ENCODE measurements at places on chromosomes 1 and 21.

DNA sequence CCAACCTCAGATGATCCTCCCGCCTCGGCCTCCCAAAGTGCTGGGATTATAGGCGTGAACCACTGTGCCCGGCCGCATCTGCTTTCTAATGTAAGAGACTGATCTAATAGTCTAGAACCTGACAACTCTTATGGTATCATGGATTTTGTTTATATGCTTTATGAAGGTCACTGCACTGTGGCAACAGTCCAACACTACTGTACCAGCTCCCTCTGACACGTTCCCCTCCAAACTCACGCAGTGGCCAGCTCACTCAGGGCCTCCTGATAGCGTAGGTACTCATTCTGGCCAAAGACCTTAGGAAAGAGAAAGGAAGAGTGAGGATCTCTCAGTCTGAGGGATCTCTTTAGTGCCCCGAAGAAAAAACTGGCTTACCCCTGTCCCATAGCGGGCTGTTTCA lies 6.0 kb upstream of the CFAP141 start:
- no peak for DNase-seq

GRCh38 chr1:95207223-95207935 lies 26.6 kb upstream of the RWDD3 start:
- DNase-seq = no peak

DNA sequence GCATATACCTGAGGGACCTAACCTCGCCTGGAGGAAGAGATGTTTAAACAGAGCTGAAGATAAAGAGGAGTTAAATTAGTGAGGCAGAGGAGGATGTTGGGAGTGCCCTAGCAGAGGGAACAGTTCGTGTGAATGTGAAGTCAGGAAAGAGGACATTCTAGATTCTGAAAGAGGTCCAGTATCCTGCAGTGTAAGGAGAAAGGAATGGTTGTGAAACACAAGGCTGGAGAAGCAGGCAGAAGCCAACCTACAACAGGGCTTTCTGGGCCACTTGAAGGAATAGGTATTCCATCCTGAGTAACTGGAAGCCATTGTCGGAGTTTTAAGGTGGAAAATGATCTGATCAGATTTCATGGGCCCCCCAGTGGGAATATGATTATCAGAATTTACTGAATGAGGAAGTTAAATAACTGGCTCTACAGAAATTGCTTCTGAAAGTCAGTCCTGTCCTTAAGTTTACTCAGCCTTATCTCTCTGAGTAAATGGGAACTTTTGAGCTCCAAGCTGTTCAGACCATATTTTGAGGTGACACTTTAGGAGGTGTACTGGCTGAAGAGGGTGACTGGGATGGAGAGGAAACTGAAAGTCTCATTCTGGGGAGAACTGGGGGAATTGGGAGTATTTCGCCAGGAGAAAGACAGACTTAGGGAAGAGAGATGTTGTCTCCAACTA lies 24.4 kb upstream of the FAAH start:
- DNase-seq = no peak

- DNase-seq = peak; percentile 99
Observed at GRCh38 chr1:234962340-234962989, 166.2 kb downstream of the TOMM20 start.

GRCh38 chr1:183889095-183889494 lies 84.2 kb downstream of the RGL1 start:
- no peak for DNase-seq

All from renal cortical epithelial cell (primary cell).